Trophoblast cell (in vitro differentiated cells and primary cell): ENCODE measurements at places on chromosomes 2 and 18.
A peak's percentile ranks its signal among the peaks of the same experiment; 100 is the strongest.

DNA sequence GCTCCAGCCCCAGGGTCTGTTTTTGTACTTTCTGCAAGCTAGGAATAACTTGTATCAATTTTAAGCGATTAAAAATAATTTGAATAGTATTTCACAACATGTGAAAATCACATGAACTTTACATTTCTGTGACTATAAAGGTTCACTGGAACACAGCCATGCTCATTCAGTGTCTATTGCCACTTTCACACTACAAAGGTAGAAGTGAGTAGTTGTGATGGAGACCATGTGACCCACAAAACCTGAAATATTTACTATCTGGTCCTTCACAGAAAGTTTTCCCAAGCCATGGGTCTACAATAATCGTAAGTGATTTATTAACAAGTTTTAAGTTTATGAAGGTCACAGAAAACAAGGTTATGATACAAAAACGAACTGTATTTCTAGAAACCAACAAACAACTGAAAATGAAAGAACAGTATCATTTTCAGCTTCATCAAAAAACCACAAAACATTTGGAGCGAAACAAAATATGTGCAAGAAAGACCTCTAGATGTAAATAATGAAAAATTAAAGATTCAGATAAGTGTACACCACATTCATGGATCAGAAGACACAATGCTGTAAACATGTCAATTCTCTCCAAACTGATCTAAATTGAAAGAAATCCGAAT lies 68.9 kb upstream of the DNER start:
- H3K27me3 ChIP-seq: no peaks in the 10 kb centered on the region
- DNase-seq: no peak
- no peak overlapping the region for H3K4me3 ChIP-seq
- H3K4me1 ChIP-seq: no peaks in the 10 kb centered on the region
- H3K27ac ChIP-seq: no peak overlapping the region
- H3K36me3 ChIP-seq: peaks cover 27% of the 10 kb centered on the region

- H3K4me1 ChIP-seq: no peaks in the 10 kb centered on the region
- H3K27ac ChIP-seq: no peak overlapping the region
- no peaks in the 10 kb centered on the region for H3K27me3 ChIP-seq
- no peaks in the 10 kb centered on the region for H3K36me3 ChIP-seq
- DNase-seq: no peak
- H3K4me3 ChIP-seq: no peak overlapping the region
These were observed 40.1 kb upstream of the GBX2 start for GRCh38 chr2:236208019-236208926.

DNA sequence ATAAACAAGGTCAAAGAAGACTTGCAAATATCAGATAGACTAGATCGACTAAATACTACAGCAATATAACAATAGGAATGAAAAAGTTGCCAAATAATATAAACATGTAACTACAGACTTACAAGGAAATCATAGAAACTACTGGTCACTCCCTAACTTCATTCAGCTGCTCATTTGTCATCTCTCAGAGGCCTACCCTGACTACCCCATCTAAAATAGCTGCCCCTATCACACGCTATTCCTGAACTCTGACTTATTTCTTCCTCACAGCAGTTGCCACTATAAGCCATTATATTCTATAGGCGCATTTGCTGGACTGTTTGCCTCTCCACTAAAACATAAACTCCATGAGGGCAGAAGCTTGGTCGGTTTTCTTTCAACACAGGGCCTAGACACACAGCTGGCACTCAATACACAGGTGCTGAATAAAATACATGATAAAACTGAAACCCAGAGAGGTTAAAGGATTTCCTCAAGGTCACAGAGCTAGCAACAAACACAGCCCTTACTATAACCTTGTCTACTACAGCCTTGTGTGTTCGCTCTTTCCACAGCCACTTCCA lies 1.8 kb downstream of the STRN start:
- peaks cover 12% of the 10 kb centered on the region for H3K4me1 ChIP-seq
- H3K36me3 ChIP-seq: no peaks in the 10 kb centered on the region
- no peak overlapping the region for H3K4me3 ChIP-seq
- peak; percentile 21 for DNase-seq

DNA sequence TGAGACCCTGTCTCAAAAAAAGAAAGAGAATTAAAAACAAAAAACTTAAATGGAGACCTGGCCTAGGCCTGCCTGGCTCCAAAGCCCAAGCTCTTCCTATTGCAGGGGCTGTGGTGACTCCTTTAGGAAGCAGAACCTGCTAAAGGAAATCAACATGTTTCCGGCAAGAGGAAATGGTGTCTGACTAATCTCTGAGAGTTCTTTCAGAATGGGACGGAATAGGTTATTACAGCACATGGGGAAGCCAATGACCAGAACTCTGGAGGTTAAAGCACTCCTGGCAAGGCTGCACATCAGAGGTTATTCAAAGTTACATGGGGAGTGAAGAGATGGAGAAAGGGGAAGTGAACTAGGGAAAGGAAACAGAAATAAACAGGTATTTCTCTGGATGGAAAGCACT lies 21.4 kb downstream of the KIF3C start:
- no peak for DNase-seq
- H3K4me3 ChIP-seq: no peak overlapping the region
- H3K36me3 ChIP-seq: peaks cover 26% of the 10 kb centered on the region
- H3K27me3 ChIP-seq: no peaks in the 10 kb centered on the region
- peaks cover 12% of the 10 kb centered on the region for H3K4me1 ChIP-seq
- no peak overlapping the region for H3K27ac ChIP-seq

- H3K4me3 ChIP-seq: no peak overlapping the region
- no peak for DNase-seq
- peaks cover 31% of the 10 kb centered on the region for H3K4me1 ChIP-seq
- no peak overlapping the region for H3K27ac ChIP-seq
- peaks cover 47% of the 10 kb centered on the region for H3K36me3 ChIP-seq
- H3K27me3 ChIP-seq: no peaks in the 10 kb centered on the region
These were observed 67.6 kb upstream of the MCFD2 start for GRCh38 chr2:46983065-46983801.

DNA sequence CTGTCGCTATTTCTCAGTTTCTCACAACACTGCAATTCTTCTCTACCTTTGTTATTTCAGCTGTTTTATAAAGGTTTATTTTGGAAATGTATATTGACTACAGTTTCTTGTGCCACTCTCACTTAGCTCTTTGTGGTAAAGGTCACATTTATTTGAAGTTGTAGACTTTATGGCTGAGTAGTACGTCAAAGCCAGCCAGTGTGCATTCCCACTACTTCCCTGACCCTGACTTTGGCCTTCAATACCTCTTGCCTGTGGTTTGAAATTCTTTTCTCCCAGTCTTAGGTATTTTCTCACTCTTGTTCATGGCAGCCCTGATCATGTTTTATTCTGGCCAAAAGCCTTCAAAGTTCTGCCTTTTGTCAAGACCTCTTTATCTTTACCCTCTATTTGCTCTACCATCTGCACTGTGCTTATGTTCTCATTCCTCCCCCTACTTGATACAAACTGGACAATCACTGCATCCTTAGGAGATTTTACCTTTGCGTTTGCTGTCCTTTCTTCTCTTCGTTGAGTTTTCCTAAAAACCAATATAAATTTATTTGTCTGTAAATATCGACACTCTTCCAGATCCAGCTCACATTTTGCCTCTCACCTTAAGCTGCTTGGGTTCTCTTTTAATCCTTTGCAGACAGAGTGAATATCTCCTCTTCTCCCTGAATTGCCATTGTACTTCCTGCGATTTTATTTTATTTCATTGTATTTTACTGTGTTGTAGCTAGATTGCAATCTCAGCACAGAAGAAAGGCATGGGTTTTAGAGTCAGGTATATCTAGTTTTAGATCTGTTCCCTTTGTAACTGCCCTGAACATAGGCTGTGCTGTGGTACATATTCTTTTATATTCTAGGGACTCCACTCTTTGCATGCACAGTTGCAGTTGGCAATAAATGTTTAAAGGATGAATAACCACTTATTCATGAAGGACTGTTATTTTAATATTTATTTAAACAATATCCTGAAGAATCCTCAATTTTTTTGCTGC lies 31.2 kb downstream of the GULP1 start:
- peak overlapping the region; percentile 26 for H3K27ac ChIP-seq
- H3K4me3 ChIP-seq: no peak overlapping the region
- no peaks in the 10 kb centered on the region for H3K36me3 ChIP-seq
- no peaks in the 10 kb centered on the region for H3K27me3 ChIP-seq

GRCh38 chr2:26410764-26411243 lies 9.1 kb downstream of the DRC1 start:
- H3K4me3 ChIP-seq: no peak overlapping the region
- no peaks in the 10 kb centered on the region for H3K36me3 ChIP-seq
- DNase-seq: no peak
- H3K27me3 ChIP-seq: no peaks in the 10 kb centered on the region

GRCh38 chr2:240449764-240450531 lies 14.5 kb downstream of the GPC1 start:
- no peak overlapping the region for H3K4me3 ChIP-seq
- no peaks in the 10 kb centered on the region for H3K36me3 ChIP-seq
- H3K27me3 ChIP-seq: no peaks in the 10 kb centered on the region
- DNase-seq: peak; percentile 78

DNA sequence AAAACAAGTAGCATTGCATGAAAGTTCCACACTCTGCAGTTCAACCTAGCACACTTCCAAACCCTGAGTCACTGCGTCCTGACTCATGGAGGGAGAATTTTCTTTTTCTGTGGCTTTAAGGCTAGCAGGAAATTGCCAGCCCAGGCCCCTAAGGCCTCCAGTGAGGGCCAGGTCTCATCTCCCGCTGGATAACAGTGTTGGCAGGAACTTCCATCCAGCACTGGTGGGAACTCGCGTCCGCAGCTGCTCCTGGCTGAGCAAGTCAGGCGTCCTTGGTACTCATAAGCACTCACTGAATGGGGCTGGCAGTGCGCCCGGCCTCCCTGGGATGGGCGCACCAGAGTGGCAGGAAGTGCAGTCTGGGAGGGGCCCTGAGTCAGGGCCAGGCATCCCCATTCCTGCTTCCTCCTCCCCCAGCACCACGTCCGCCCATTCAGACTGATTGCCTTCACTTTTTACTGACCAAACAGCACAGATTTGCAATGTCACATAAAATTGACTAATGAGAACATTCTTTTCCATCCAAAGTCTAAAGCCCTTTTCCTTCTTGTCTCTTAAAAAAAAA lies 14.3 kb downstream of the MALL start:
- H3K27ac ChIP-seq: peak overlapping the region; percentile 80
- peak; percentile 48 for DNase-seq
- H3K4me3 ChIP-seq: no peak overlapping the region
- no peaks in the 10 kb centered on the region for H3K36me3 ChIP-seq
- H3K4me1 ChIP-seq: peaks cover 10% of the 10 kb centered on the region
- no peaks in the 10 kb centered on the region for H3K27me3 ChIP-seq

DNA sequence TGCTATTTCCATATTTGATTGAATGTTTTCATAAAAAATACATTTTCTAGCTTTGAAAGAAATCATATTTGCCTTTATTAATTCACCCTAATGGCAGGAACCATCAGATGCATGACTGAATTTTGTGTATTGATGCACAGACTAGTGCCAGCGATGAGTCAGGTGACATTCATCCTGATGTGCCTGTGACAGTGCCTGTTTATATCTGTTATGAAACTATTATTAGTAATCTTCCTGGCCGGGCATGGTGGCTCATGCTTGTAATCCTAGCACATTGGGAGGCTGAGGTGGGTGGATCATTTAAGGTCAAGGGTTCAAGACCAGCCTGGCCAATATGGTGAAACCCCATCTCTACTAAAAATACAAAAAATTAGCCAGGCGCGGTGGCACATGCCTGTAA lies 170.0 kb downstream of the TSN start:
- H3K27me3 ChIP-seq: no peaks in the 10 kb centered on the region
- no peak for DNase-seq
- H3K4me1 ChIP-seq: no peaks in the 10 kb centered on the region
- no peak overlapping the region for H3K27ac ChIP-seq
